ENCODE measurements at places on chromosomes 4 and X. TPM values are rescaled to one million over a fixed set of nuclear protein-coding genes. Genes with fewer than 3 reads are reported as not detected.

CXXC4 gene
- total RNA-seq = not detected

CFAP47 gene
- total RNA-seq = not detected

MAP3K15 gene
- not detected for total RNA-seq

BANK1 gene
- 0.47 TPM for total RNA-seq

POU4F2 gene
- total RNA-seq = not detected

RAB33A gene
- 0.49 TPM for total RNA-seq

UBE2K gene
- total RNA-seq = 18.7 TPM

AFM gene
- total RNA-seq = not detected

PARM1 gene
- 0.07 TPM for total RNA-seq

KIF4A gene
- total RNA-seq = 21.7 TPM

AMOT gene
- total RNA-seq = 1.6 TPM

CYSLTR1 gene
- total RNA-seq = 1.5 TPM

SCML2 gene
- total RNA-seq = 1.6 TPM

ELF4 gene
- 19.5 TPM for total RNA-seq

VCX2 gene
- total RNA-seq = not detected

MAGEH1 gene
- total RNA-seq = 19.7 TPM

KDR gene
- total RNA-seq = 183 TPM

OTUD6A gene
- total RNA-seq = not detected

SPANXC gene
- total RNA-seq = not detected

PAGE2B gene
- not detected for total RNA-seq

ZFP42 gene
- total RNA-seq = 1.7 TPM

Measured in mammary microvascular endothelial cell (primary cell).